ENCODE measurements at places on chromosomes 2 and 18. TPM values are rescaled to one million over a fixed set of nuclear protein-coding genes. Genes with fewer than 3 reads are reported as not detected.

DNA sequence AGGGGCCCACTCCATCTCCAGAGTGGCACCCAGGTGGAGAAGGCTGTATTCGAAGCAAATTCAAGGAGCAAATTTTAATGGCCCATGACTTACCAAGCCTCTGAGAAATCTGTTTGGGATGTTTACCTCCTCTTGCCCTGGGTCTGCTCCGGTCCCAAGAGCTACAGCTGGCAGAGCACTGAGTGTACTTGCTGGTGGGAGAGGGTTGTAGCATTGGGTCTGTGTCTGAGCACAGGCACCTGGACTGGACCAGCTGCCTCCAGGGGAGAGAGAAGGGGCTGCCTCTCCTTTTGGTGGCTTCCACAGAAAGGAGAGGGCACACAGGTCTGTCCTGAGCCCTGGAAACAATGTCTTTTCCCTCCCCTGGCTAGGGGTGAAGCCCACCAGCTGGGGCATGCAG lies 9.8 kb downstream of the EN1 start:
- DNase-seq: no peak

The UGT1A9 gene
- not detected for total RNA-seq

The ANKRD53 gene
- total RNA-seq: 0.84 TPM

GRCh38 chr18:55998071-55998522 lies 410.1 kb upstream of the TCF4 start:
- no peak for DNase-seq

The TMEM163 gene
- not detected for total RNA-seq

The POLE4 gene
- 20.9 TPM for total RNA-seq

DNA sequence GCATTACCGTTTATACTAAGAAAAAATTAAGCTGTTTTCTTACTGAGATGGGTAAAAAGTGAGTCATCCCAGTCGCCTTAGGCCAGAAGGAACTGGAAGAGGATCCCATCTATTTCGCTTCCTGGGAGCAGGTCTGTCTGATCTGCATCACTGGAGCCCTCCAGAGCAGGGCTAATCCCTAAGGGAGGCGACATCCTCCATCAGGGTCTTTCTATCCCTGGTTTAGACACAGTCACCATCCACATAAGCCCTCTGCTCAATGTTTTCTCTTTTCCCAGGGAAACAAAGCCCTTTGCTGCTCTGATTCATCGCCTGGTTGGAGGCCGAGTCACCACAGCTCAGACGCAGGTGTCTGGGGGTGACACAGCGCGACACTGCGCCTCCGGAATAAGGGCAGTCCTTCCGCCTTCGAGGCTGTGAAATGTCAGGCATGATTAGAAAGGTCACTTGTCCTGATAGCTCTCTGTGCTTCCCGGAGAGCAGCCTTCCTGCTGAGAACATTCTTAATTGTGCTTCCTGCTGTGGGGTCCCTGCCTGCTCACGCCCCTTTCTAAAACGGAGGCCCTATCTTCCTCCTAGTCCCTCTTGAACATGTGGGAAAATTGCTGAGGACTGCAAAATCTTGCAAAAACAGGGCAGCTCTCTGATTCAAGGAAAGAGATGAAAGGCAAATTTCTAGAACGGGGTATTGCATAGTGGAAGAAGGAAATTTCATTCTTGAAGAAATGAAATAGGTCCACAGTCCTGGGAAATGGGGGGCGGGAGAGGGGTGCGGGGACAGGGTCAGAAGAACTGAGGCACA lies 56.3 kb downstream of the MARCHF4 start:
- DNase-seq: no peak

The ACTR1B gene
- total RNA-seq: 77.4 TPM

DNA sequence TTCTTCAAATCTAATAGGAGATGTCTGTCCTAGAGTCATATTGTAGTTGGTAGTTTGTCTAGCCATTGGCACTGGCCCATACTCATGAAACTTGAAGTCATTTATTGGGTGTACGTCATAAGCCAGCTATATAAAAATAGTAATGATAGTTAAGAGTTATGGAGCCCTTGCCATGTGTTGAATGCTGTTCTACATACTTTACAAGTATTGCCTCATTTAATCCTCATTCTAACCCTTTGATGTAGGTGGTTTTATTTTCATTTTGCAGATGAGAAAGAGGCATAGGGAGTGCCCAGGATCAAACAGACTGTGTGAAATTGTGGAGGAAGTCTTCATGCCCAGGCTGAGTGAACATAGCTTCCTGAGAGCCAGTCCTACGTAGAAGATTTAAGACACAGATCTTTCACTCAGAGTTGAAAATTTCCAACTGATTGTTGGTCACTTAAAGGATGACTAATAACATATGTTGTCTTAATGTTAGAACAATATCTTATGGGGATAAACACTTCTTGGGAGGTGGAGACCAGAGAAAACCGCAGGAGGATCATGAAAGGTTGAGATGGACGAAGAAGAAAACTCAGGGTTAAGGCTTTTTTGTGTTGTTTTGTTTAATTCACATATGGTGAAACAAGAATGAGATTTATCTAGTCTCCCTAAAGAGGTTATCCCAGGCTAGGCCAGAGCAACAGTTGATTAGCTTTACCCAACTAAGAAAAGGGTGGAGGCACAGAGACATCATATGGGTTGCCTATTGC lies 156.0 kb downstream of the CERS6 start:
- DNase-seq: no peak

The NBAS gene
- total RNA-seq: 39.0 TPM

- no peak for DNase-seq
Measured at GRCh38 chr2:209638346-209638745, 133.3 kb upstream of the UNC80 start.

GRCh38 chr2:208479342-208479741 lies 72.8 kb downstream of the PTH2R start:
- no peak for DNase-seq

DNA sequence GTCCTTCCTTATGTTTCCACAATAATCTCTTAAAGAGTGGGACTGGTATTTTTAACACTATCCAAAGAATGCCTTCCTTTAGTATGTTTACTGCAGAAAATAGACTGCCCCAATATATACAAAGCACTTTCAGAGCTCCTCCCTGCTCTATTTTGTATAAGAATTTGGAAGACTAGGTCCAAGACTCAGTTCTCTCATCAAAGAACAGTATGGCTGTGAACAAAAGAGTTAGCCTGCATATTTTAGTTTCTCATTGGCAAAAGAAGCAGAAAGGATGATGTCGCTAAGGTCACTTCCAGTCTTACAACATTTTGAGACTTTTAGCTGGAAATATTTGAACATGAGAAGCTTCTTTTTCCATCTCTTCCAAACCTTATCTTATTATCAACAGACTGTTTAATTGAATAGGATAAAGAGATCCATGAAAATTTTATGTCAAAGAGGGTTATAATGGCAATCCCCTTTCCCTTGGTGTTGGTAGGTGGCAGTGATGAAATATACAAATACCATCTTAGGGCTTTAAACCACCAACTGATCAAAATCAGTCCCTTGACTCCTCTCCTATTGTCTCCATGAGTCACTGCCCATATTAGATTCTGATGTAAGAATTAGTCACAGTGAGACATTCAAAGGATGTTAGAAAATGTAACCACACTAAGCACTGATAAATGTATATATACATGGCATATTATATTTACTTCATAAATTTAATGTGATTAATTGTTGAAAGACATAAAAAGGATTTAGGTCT lies 266.9 kb upstream of the DSEL start:
- DNase-seq: no peak

- DNase-seq: no peak
Measured at GRCh38 chr2:51997571-51997970, 965.6 kb upstream of the NRXN1 start.

DNA sequence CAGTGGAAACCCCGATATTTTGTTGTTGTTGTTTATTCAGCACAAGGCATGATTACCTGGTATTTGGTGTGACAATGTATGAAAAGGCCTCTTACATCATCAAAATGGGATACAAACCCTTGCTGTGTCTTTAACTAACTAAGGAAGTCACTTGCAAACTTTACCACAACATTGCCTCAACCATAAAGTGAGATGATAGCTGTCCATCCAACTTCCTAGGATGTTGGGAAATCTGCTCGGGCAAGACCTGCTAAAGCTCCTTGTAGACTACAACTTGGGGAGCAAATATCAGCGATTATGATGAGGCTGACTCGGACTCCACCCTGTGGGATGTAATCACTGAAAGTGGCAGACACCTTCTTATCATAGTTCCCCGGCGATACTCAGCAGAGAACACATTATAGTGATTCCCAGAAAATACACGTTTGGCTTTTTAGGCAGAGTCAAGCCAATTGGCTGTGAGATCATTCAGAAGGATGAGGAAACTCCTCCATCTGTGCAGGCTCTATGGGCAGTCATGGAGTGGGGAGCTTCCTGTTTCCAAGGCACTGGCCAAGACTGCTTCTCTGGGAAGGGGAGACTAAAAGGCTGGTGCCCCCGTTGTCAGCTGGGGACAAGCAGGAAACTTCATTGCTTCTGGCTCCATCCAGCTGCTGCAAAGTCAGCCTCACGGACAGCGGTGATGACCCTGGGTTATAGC lies 289.0 kb downstream of the RNF144A start:
- DNase-seq: no peak

The UGT1A5 gene
- 0.80 TPM for total RNA-seq

- peak; percentile 85 for DNase-seq
Measured at GRCh38 chr18:79548077-79548450, 131.5 kb upstream of the CTDP1 start.

DNA sequence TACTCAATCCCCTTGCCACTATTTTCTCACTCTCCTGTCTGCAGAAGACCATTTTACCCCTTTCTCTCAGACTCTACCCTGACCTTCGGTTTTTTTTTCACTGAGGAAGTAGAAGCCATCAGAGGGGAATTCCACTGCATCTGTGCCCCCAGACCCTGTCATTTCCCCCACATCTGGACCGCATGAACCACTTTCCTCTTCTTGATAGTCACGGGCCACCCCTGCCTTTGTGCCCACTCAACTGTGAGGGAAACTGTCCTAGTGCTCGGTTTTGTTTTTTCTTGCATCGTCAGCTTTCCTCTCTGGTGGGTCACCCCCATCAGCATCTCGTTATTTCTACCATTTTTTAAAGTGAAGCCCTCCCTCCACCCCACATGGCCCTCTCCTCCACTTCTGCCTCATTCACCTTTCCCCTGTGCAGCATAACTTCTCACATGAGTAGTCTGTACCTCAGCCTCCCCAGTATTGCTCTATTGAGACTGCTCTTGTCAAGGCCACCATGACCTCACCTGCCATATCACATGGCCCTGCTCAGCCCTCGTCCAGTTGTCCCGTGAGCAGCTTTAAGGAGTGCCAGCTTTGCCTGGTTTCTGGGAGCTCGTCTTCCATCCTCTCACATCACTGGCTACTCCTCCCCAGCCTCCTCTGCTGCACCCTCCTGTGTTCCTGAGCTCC lies 32.4 kb downstream of the TMEM87B start:
- no peak for DNase-seq

The MEIS1 gene
- 19.9 TPM for total RNA-seq

DNA sequence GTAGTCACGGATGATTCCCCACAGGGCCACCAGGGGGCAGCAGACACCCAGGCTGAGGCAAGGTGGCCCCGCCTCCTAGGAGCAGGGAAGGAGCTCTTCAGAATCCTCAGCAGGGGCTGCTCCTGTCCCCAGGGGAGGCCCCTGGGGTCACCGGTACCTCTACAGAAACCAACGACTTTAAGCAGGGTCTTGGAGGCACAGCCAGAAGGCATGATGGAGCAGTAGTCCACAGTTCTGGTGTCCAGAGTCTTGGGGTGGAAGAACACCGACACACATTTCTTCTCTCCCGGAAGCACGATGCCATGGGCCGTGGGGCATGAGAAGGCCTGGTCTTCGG lies 11.5 kb downstream of the CFAP65 start:
- DNase-seq: peak; percentile 96

- peak; percentile 58 for DNase-seq
Measured at GRCh38 chr2:237895544-237896506, 36.4 kb downstream of the RAMP1 start.

The TXNL1 gene
- 43.8 TPM for total RNA-seq

DNA sequence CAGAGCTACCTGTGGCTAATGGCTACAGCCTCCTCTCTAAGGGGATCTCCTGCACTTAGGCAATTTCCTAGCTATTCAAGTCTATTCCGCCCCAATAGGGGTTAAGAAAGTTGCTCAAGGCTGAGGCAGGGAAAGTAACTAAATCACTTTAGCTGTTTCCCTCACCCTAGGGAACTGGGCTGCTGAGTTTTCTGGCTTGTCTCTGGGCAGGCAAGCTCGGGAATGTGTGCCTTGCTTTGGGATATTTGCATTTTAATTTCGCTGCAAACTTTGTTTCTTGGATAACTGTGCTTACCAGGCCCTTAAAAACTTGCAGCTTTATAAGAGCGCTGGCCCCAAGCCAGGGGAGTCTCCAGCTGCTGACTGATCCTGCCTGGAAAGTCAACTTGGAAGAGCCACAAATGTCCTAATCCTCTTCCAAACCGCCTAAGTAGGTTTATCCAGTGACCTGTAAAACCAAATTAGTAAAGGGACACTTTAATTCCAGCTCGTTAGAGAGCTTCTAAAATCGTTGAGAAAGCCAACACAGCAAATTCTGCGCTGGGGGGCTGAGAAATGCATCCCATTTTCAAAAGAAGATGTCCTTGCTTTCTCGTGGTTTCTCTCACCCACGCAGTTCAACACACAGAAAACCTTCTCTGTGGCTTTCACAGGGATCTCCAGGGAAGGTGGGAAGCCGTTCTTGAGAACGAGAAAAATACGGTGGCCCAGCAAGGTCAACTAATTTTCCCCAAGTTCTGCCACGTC lies 59.5 kb upstream of the SP3 start:
- DNase-seq: peak; percentile 86

- no peak for DNase-seq
Measured at GRCh38 chr18:73707035-73707434, 440.6 kb downstream of the FBXO15 start.
